ENCODE measurements at places on chromosomes 4 and X.

- no peak for DNase-seq
These were observed 460 bp upstream of the GEMIN8 start for GRCh38 chrX:14030174-14030530.

- no peak for DNase-seq
These were observed 426.8 kb downstream of the HNRNPD start for GRCh38 chr4:81946996-81947395.

DNA sequence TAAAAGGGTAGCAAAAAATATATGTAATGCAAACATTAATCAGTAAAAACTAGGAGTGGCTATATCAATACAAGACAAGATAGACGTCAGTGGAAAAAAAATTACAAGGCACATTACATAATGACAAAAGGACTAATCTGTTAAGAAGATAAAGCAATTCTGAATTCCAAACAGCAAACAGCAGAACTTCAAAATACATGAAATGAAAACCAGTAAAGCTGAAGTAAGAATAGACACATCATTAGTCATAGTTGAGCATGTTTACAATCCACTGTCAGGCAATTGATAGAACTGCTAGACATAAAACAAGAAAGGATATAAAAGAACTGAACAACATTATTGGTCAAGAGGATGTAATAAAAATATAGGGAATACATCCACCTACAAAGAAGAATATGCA, 12.2 kb downstream of the SULT1B1 start:
- no peak for DNase-seq

DNA sequence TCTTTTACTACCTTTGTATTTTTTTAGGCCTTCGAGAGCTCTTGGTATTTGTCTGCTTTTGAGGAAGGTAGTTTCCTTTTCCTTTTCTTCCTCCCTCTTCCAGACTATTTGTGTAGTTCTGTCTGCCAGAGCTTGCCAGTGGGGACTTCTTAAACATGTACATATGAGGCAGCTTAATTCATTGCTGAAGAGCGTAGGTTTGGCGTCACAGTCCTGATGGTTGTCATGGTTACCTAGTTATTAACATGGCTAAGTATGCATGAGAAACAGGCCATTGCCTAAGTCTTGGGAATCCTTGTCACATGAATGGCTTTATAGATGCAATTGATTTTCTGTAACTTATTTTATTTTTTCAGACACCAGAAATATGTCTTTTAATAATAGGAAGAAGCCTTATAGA, 48.5 kb upstream of the ARMCX2 start:
- no peak for DNase-seq

GRCh38 chrX:122856205-122856604, 327.9 kb upstream of the GRIA3 start:
- no peak for DNase-seq

- DNase-seq = peak; percentile 65
These were observed 150.6 kb downstream of the ADAMTS3 start for GRCh38 chr4:72418458-72418857.

- peak; percentile 66 for DNase-seq
These were observed 10.4 kb downstream of the L1CAM start for GRCh38 chrX:153875391-153876111.

GRCh38 chr4:52172166-52172565, 121.1 kb downstream of the SPATA18 start:
- DNase-seq = no peak

DNA sequence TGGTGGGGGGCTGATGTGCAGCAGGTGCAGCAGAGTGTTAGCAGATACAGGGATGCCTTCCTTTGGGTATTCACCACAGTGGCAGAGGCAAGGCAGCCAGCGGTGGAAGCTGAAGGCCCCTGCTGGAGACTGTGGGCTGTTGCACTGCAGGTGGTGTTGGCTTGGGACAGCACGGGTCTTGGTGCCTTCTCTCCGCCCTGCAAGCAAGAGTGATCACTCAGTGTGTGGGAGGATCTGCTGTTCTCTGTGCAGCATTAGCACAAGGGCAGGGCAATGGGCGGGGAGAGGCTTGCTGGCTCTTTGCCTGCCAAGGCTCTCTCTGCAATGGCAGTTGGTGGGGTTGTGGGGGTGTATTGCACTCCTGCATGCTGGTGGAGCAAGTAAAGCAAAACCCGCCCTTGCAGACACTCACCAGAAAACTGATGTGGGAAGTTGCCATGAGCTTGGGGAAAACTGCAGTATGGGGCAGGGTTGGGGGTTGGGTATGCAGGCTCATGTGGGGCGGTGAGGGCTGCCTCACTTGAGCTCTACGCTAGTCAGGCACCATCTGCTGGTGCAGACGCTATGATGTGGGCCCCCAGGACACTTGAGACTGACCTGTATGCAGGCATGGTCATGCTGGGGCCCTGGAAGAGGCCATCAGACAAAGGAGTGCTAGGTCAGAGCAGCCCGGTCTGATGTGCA, 820.8 kb upstream of the GRIA3 start:
- no peak for DNase-seq

- no peak for DNase-seq
These were observed 50.6 kb upstream of the STARD8 start for GRCh38 chrX:68596871-68597270.

DNA sequence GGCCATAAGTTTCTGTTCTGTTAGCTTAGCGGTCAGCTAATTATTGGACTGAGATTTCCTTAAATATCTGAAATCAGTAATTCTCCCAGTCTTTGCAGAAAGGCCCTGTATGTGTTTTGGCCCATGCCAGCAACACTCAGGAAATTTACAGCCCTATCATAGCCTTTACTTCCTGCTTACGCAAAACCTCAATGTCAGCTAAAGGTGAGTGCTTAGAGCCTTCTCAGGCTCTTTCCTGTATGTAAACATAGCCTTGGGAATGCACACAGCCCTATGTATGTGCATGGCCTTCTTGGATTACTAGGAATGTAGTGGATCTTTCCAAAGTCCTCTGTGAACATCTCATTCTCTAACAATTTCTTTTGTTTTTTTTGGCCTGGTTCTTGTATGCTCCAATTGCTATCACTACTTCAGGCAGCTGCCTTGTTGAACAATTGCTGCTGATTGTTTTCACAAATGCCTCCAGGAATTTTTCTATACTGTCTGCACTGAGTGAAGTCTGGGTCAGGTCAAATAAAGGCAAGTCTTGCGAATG, 200.0 kb downstream of the PPP1R2C start:
- DNase-seq = no peak

GRCh38 chr4:3292571-3293400, at the start of gene RGS12:
TSS of gene RGS12 (plus strand) at chr4:3293021. CDS start at chr4:3316171, 23,150 bp downstream.
- DNase-seq = peak; percentile 97

DNA sequence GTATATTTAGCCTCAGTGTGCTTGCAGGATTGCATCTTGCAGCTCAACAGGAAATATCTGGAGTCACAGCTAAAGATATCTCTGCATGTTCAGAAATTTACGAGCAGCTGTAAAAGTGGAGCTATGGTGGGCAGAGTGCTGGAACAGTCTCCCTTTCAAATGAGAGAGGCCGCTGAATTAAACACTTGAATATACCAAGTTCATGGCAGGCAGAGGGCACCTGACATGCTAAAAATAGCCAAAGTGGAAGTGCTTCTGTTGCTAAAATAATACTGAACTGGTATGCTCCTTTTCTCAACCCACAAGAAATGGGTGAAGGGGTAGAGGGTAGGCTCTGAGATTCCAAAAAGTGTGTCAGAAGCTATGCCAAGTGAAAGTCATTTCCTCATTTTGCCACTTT, 98.1 kb downstream of the MGST2 start:
- no peak for DNase-seq

DNA sequence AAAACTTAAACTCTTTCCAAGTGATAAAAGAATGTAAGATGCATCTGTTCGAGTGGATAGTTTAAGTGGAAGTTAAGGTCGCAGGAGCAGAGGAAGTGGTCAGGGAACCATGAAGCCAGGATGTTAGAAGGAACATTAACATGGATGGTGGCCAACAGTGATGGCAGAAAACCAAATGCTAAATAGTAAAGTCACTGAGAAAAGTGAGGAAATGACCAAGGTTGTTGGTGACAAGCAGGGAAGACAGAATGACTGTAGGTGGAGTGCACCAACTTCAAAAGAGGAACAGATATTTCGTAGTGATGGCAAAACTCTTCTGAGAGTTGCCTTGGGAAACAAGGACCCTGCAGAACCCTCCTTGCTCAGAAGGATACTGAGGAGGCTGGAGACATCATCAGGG, 226.2 kb downstream of the PALLD start:
- no peak for DNase-seq

GRCh38 chr4:137923494-137923893, 318.7 kb downstream of the SLC7A11 start:
- DNase-seq = no peak

DNA sequence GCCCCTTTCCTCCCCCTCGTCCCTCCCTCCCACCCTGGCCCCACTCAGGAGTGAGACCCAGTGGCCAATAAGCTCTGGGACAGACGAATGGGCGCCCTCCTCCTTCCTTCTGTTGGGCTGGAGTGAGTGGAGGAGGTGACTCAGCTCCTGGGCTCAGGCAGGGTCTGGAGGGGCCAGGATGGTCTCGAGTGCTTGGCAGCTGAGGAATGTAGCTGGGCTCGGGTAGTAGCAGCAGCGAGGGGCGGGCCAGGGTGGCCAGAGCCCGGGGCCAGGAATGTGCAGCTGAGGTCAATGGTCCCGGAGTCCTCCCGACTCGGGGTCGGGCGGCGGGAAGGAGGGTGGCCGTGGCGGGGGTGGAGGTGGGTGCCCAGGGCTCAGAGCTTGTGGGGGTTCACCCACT, 15.0 kb downstream of the G6PD start:
- no peak for DNase-seq

- no peak for DNase-seq
These were observed 33.4 kb downstream of the AFAP1 start for GRCh38 chr4:7906171-7906701.

GRCh38 chr4:105551965-105552746, at the start of gene ARHGEF38:
TSS of gene ARHGEF38 (plus strand) at chr4:105552620. CDS start at chr4:105552766, 146 bp downstream.
- DNase-seq = no peak

DNA sequence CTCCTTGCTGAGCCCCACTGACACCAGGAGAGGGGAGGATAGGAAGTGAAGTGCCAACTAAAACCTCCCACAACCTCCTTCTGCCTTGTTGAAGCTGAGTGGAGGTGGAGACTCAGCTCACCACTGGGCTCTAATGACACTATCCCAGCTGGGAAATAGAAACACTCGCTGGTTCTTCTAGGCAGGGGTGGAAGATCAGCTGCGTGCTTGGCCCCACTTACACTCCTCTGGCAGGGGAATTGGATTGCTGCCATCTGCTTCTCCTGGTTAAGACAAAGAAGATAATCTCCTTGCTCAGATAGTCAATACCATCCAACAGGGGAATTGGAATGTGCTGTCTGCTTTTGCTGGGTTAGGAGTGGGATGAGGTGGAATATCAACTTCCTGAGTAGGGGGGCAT, 392.5 kb downstream of the ZNF674 start:
- no peak for DNase-seq

- DNase-seq = no peak
These were observed 7.6 kb downstream of the EIF4E start for GRCh38 chr4:98921292-98921691.

GRCh38 chr4:4302416-4302815, 12.4 kb downstream of the ZBTB49 start:
- DNase-seq = no peak

- no peak for DNase-seq
These were observed 50.8 kb upstream of the NPFFR2 start for GRCh38 chr4:71980976-71981375.

- DNase-seq = no peak
These were observed 129.1 kb upstream of the LDB2 start for GRCh38 chr4:17027495-17027894.
